ENCODE measurements at places on chromosomes 1 and 21.

DNA sequence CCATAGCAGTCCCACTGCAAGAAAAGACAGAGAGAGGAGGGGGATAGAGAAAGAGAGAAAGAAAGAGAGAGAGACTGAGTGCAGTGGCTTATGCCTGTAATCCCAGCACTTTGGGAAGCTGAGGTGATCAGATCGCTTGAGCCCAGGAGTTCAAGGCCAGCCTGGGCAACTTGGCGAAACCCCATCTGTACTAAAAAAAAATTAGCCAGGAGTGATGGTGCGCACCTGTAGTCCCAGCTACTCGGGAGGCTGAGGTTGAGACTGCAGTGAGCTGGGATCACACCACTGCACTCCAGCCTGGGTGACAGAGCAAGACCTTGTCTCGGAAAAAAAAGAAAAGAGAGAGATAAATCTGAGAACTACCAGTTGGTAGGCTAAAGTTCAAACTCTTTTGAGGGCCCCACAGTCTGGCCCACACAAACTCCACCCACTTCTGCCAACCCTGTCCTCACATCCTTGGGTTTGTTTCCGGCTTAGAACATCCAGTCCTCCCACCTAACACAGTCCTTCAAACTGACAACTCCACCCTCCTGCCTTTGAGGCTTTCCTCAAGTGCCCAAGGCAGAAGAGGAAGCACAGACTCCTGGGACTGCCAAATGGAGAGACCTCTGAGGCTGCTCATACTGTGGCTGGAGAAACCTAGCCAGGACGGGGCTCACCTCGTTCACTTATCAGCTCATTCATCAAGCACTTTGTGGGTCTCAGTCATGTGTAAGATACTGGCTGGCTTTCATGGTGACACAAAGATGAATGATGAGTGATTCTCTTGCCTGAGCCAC lies 20.1 kb downstream of the TFAP2E start:
- DNase-seq, result no peak

- no peak for DNase-seq
Observed at GRCh38 chr1:169697755-169698154, 13.7 kb downstream of the SELL start.

DNA sequence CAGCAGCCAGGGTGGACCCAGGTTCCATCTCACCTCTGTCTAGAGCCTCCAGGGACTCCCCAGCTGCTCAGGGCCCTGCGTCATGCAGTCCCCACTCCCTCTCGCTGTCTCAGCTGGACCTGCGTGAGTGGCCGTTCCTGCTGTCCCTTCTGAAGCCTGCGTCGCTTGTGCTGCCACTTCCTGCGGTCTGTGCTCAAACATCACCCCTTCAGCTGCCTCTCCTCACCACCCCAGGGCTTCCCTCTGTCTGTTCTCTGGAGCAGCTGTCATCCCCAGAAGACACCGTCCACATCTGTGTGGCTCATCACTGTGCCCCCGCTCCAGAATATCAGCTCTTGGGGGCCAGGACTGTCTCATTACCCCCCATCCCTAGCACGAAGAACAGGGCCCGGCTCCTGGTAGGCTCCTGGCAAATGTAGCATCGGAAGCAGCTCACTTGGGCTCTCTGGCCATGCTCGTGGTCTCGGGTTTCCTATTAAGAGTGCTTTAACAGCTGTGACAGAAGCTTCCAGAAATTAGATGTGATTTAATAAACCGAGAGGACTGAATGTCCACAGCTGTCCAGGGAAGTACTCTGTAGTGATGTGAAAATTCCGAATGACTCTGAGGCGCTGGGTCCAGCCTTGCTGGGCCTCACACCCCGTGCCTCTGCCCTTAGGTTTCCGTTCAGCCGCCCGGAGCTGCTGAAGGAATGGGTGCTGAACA lies 3.3 kb downstream of the THAP3 start:
- DNase-seq, result no peak

GRCh38 chr1:198558402-198558801 lies 17.9 kb upstream of the ATP6V1G3 start:
- no peak for DNase-seq

DNA sequence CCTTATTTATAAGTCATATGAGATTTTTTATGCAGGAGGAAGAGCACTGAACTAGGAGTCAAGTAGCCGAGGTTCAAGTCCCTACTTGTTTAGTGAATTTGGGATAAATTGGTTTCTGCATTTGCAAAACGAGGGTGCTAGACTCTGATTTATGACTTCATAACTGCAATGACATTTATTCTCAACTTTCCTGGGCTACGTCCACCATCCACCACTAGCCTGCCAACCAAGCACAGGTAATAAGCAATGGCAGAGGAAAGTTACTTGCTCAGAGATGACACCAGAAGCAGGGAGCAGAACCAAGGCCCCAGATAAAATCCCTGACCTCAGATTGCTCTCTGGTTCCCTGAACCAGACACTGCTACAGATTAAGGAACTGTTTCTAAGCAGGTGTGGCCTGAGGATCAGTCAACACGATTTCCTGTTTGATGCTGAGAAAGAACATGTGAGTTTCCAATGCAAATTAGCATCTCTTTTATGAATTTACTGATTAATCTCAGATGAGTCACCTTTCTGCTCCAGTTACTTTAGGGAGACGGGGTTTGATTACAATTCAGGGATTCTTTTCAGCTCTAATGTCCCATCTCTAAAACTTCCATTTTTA lies 52.7 kb downstream of the PLPP3 start:
- no peak for DNase-seq
